ENCODE measurements at places on chromosomes 16 and 17.

DNA sequence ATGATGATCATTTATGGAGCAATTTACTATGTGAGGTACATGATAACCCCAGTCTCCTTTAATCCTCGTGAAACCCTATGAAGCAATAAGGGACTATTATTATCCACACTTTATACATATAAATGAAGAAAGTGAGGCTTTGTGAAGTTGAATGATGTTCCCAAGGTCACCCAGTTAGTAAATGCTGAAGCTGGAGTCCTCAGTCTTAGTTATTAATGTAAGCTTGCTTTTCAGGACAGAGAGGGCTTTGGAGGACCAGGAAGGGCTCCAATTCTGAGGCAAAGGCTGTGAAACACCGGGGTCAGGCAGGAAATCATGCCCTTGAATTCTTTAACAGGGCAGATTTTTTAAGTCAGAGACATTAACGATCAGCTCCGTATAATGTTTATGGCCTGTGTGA is 36.8 kb downstream of the KSR1 start:
- no peak for DNase-seq

DNA sequence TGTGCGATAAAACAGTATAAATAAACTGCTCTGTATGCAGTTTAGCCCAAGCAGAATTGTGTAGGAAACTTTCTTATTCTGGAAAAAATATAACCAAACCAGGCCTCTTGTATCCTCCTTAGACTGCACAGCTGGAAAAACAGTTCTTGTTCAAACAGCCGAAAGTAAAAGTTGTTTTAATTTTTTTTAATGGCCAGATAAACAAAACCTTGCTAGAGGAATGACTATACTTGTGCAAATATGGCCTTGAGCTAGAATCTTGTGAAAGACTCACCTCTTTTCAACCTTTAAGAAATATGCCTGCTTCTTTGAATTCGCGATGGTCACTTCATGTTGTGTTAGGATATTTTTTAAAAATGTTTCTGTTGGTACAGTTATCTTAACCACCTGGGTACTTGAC is 114.5 kb upstream of the MAF start:
- DNase-seq, result no peak

DNA sequence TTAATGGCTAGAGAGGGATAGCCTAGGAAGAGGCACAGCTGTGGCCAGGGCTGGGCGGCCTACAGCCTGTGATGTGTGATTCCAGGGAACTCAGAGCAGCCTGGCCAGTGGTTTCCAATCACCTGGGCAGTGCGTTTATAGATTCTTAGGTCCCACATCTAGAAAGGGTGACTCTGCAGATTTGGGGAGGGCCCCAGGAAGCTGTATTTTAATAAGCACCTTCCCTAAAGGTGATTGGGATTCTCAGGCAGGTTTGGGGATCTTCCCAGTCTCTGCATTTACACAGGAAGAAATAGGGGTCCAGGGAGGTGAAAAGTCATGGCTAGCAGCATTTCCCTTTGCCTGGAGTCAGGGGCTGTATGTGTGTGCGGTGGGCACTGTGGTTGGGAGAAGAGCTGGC is 9.5 kb downstream of the SPNS2 start:
- DNase-seq, result no peak

DNA sequence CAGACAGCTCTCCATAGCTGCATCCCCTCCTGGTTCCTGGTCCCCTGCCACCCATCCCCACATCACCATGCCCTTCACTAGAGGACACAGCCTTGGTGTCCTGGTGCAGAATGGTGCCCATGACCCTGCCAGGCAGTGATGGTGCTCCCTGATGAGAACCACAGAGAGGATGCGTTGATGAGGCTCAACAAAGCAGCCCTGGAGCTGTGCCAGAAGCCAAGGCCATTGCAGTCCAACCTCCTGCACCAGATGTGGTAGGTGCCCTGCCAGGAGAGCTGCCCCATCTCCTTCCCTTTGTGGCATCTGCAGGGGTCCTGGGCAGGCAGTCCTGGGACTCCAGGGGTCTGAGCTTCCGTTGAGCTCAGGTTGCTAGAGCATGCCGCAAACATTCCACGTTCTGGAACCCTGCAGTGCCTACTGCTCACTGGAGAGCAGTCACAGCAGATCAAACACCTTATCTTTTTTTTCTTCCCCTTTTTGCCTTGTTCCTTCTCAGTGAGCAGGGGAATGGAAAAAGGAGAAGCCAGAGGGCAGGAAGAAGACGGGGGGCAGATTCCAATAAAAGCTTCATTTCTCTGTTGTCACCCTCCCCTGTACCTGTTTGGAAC is 5.3 kb upstream of the EPN3 start:
- DNase-seq, result no peak

DNA sequence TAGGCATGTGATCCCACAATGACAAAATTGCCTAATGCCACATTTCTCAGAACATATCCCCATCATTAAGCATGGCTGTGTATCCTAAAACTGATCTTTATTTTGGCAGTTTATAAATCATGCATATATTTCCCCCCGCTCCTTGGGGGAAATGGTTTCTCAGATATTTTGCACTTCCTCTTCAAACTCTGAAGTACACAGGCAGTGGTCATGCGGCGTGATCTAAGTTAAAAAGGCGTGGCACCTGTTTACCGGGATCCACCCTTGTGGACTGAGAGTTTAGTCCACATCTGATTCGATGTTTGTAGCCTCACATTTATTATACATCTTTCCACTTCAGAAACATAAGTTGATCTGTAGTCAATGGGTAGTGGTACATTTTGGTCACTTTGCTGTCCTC is 51.4 kb downstream of the USP10 start:
- no peak for DNase-seq

- DNase-seq, result peak; percentile 39
These were observed 62.5 kb downstream of the SREBF1 start for GRCh38 chr17:17774009-17774881.

GRCh38 chr17:78046923-78047322 is 81.6 kb downstream of the TMC6 start:
- no peak for DNase-seq

- no peak for DNase-seq
These were observed 176.3 kb downstream of the HS3ST3A1 start for GRCh38 chr17:13425390-13425789.

DNA sequence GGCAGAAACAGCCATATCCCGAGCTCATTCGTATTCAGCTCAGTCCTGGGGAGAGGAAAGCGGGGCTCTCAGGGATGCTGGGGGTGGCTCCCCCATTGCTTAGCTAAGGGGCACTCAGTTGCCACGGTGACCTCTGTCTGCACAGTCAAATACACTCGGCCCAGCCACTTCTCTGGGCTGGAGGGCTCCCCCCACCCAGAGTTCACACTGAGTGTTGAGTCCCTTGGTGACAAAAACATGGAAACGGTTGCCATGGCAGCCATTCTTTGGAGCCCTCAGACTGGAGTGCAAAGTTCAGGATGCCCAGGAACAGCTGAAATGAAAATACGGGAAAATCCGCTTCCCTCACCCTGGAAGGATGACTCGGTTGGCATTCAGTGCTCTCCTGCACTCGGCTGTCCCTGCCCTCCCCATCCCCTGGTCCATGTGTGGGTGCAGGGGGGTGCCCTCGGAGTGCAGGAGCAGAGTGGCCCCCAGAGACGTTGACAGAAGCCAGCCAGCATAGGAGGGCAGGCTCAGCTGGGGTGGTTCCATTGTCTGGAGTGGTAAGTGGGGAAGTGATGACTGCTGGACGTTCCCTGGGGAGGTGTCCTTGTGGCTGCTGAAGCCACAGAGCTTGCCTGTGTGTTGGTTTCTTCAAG is 216.5 kb downstream of the NTN1 start:
- no peak for DNase-seq

DNA sequence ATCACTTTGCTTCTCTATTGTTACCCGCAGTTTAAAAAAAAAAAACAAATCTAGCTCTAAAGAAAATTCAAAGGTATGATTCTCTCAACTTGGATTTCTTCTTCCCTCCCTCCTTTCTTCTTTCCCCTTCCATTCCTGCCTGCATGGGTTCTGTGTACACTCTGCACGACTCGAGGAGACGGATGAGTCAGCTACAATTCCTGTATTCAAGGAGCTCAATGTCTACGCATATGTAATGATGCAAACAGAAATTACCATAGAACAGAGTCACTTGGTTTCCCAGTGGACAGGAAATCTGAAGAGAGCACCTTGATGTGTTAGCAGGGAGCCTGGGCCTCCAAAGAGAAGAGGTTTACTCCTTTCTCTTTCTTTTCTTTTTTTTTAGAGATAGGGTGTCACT is 92.3 kb downstream of the VPS53 start:
- no peak for DNase-seq

- peak; percentile 41 for DNase-seq
These were observed 761 bp downstream of the NOL3 start for GRCh38 chr16:67170949-67171649.

GRCh38 chr16:24754543-24754942 is 25.1 kb downstream of the TNRC6A start:
- no peak for DNase-seq

DNA sequence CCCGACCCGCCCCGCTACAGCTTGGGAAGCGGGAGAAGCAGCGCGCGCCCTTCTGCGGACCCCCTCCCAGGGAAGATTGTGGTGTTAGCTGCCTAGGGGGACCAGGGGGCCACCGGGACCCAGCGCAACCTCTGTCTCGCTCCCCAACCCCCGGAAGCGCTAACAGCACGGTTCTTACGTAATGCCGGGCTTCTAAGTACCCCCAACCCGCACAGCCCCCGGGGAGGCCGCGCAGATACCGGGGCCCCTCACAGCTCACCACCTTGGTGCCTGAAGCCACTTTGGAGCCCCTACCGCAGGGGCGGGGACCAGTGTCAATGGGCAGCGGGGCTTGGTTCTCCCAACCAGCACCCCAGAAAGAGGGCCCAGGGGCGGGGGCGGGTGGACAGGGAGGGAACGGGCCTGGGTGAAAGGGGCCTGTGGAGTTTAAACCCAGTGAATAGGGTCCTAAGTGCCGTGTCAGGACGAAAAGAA is 348 bp downstream of the MPP2 start:
- no peak for DNase-seq
